Pons (tissue), 1 donor: ENCODE measurements at places on chromosomes 4 and X.

- peak; percentile 82 for DNase-seq
Measured at GRCh38 chrX:50769389-50770063, 44.5 kb downstream of the SHROOM4 start.

DNA sequence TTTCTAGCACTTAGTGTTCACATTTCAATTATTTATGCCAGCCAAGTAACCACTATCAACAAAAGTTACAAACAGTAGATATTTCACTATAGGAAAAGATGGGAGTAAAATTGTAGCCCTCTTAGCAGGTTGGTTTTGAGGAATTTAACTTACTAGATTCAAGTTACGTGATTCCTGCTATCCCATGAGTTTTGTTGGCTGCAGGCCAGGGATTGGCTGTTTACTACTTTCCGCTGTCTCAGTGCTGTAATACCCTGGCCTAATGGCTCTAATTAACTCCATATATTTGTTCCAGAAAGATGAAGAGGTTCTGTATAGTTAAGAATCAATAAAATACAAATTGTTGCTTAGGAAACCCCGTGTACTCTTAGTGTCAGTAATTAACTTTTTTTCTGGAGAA lies 55.5 kb upstream of the MAGED1 start:
- DNase-seq: peak; percentile 24

GRCh38 chr4:34365946-34366345 lies 1878.4 kb downstream of the ARAP2 start:
- DNase-seq: no peak

GRCh38 chr4:7651461-7651921 lies 216.8 kb upstream of the PSAPL1 start:
- peak; percentile 49 for DNase-seq
